ENCODE measurements at places on chromosomes 6 and 20.

GRCh38 chr6:111210194-111210728 lies 123.0 kb downstream of the SLC16A10 start:
- DNase-seq: no peak

- DNase-seq: no peak
Measured at GRCh38 chr20:1630186-1630585, 10.4 kb upstream of the SIRPB1 start.

DNA sequence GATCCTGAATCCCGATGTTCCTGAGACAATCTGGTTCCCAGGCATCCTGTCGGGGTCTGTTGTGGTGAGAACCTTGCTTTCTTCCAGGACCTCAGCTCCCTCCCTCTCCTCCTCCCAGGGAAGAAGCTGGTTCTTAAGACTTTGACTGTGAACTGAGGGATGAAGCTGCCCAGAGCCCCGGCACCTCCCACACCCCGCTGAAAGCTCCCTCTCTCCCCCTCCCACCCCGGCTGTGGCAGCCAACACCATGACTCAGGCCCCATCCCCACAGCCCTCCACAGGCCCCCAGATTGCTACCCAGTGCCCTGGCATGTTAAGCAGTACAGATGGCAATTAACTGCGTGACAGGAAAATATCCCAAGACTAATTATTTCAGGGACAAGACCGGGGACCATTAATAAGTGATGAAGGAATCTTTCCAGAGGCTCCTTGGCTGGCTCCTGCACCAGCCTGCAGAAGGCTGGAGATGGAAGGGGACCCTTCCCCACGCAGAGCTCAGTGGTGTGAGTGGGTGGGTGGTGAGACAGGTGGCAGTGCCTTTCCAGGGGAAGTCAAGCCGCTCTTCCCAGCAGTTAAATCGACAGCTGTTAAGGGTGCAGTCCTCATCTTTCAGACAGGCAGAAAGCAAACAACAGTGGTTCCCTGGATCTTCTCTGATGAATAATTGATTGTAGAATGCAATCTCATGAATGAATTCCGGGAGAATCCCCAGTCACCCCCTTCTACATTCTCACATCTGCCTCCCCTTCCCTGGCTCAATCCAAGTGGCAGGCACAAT lies 237.9 kb downstream of the LRFN2 start:
- DNase-seq: no peak

DNA sequence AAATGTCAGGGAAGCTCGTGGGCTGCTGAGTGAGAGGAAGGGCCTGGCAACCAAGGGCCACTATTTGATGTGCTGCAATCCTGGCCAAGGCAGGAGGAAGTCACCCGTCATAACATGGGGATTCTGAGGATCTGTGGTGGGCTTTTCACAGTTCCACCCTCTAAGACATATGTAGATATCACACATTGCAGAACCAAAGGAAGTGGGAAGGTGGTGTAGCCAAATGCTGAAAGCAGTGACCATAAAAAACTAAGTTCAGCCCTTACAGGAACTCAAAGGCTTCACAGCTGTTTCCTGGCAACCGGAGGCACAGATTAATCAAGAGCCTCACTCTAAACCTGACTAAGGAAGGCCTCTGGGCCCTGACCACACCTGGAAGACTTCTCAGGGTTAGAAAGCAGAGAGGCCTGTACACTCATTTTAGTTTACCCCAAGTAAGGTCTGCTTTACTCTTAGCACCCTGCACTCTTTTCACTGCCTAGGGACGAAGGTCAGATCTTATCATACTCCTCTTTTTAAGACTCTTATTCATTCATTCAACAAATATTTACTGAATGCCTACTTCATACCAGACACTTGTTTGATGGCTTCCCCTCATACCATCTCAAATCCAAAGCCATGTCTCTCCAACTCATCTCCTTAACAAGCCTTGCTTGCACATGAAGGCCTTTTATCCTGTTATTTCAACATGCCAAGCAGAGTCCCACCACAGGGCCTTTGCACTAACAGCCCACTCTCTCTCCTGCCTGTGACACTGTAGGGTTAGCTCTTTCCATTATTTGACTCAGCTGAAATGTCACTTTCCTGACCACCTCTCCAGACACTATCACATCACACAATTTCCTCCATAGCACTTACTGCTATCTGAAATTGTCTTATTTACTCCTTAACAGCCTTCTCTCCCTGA lies 2.6 kb downstream of the UBE2V1 start:
- no peak for DNase-seq

DNA sequence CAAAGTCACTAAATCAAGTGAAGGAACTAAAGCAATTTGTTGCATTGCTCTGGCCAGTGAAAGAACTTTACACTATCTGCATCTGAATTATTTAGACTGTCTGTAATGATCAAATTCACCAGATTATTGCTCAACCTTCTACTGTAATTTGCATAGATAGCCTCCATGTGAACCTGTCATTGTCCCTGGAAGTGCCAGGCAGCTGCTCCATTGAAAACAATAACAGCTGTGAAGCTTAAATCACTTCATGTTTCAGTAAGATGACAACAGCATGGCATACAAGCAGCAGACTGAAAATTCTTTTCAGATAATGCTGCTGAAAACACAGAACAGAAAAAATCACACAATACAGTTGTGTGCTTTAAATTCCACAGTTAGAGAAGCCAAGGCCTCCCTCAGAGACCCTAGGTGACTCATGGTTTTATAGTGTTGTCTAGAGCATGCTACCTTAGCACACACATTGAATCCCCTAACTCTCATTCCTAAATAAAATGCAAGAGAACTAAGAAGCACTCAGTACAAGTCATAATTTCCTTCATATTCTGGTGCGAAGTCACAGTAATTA lies 248.9 kb downstream of the TPBG start:
- no peak for DNase-seq

DNA sequence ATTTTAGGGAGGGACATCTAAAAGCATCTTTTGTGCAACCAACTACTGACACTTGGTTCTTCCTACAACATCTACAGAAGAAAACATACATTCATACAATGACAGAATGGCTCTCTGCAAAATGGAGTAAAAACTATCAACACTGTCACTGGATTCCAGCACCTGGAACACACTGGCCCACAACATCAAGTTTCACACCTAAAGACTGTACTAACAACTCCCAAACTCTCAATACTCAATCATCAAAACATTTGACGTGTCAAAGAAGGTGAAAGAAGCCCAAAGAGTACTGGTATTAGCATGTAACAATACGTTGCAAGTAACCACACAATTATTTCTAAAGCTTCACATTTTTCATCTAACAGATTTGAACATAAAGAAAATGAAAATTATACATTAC lies 2.1 kb downstream of the CPNE1 start:
- no peak for DNase-seq

DNA sequence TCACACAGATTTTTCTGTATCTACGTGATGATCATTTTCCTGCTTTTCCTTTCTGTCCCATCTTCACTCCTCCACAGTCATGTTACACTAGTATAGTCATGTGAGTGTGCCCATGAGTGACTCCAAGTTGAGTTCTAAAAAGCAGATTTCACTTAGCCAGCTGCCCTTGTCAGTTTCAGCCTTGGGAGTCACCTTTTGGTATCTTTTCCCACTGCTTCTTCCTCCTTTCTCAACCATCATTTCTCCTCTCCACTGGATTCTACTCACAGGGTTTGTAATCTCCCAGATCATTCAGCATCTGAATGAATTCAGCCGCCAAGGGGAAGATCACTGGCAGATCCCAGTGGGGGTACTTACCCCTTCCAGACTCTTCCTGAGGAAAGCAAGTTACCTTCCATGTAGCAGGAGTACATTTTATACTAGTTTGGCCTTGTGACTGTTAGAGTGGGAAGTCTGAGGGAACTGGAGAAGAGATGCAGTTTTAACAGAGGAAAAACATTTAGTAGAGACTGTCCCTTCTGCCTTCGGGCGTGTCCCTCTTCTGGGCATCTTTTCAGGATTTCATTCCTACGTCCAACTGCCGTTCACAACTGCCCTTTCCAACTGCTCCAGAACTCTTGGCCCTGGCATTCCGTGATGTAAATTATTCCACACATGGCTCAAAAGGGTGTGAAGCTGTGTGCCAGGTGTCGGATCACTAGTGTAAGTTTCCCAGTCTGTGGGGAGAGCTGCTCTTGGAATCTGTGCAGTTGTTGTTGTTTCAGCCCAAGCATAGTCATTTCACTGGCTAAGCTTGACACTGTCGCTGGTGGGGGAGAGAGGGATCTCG lies 38.9 kb downstream of the BICRAL start:
- no peak for DNase-seq

- no peak for DNase-seq
Measured at GRCh38 chr6:159701413-159701999, 8.5 kb upstream of the SOD2 start.

DNA sequence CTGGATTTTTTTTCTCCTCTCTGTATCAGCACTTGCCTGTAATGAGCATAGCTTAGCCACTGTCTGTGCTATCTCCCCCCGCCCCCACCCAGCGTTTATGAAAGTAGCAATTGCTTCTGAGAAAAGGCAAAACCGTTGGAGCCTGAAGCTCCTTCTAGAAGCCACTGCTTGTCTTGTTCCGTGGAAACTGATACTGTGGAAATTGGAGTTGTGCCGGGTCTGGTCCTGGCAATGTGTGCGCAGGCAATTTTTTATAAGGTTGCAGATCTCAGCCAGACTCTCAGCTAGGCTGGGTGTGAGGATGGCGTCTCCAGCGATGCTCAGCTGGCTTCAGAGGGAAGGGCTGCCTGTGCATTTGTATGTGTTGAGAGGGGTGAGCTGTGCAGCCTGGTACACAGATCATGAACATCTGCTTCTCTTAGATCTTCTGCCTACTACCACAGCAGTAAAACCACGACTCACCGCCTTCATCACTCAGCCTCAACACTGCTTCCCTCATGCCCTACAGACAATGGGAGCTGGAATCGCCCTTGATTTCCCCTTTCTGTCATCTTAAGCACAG lies 72.4 kb upstream of the GTSF1L start:
- no peak for DNase-seq

Measured in stimulated activated CD4-positive, alpha-beta T cell treated with anti-CD3 and anti-CD28 coated beads, TNF-alpha, amount 100 ng/mL, for 4 hours (primary cell).